Activated CD8-positive, alpha-beta memory T cell treated with anti-CD3 and anti-CD28 coated beads, Interleukin-2, amount 10 ng/mL, durations not matched to agents 7 days and 5 days (primary cell): ENCODE measurements at places on chromosomes 12 and 14.

GRCh38 chr14:95569440-95569839, 34.6 kb downstream of the GLRX5 start:
- H3K4me3 ChIP-seq, result no peak overlapping the region
- no peaks in the 10 kb centered on the region for H3K36me3 ChIP-seq
- H3K27ac ChIP-seq, result no peak overlapping the region
- peaks cover 14% of the 10 kb centered on the region for H3K27me3 ChIP-seq
- no peak for DNase-seq

GRCh38 chr12:53474077-53474476, 22.2 kb downstream of the PCBP2 start:
- no peak for DNase-seq
- H3K4me1 ChIP-seq, result peaks cover 46% of the 10 kb centered on the region
- no peak overlapping the region for H3K4me3 ChIP-seq
- no peaks in the 10 kb centered on the region for H3K27me3 ChIP-seq
- H3K36me3 ChIP-seq, result peaks cover 68% of the 10 kb centered on the region

- peaks cover 36% of the 10 kb centered on the region for H3K27me3 ChIP-seq
- DNase-seq, result no peak
- H3K36me3 ChIP-seq, result peaks cover 9% of the 10 kb centered on the region
- no peak overlapping the region for H3K27ac ChIP-seq
- no peak overlapping the region for H3K4me3 ChIP-seq
These were observed 17.6 kb upstream of the PEX5 start for GRCh38 chr12:7171854-7172253.

DNA sequence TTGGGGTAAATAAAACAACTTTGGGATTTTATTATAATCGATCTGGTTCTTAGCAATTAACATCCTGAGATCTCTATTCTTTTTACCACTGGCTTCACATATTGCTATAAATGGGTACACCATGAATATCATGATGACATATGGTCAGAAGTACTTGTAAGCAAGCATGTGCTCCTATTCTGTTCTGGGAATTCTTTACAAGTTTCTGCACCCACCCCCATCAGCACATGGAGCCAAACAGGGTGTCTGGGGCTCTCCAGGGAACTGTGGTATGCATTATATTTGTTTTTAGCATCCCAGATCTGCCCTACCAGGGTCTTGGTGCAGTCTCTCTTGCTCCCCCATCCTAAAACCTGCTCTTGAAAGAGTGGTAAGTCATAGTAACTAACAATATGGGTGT, 31.3 kb downstream of the DMAC2L start:
- no peaks in the 10 kb centered on the region for H3K27me3 ChIP-seq
- H3K4me1 ChIP-seq, result peaks cover 23% of the 10 kb centered on the region
- H3K4me3 ChIP-seq, result no peak overlapping the region
- H3K27ac ChIP-seq, result no peak overlapping the region
- no peak for DNase-seq
- peaks cover 1% of the 10 kb centered on the region for H3K36me3 ChIP-seq

DNA sequence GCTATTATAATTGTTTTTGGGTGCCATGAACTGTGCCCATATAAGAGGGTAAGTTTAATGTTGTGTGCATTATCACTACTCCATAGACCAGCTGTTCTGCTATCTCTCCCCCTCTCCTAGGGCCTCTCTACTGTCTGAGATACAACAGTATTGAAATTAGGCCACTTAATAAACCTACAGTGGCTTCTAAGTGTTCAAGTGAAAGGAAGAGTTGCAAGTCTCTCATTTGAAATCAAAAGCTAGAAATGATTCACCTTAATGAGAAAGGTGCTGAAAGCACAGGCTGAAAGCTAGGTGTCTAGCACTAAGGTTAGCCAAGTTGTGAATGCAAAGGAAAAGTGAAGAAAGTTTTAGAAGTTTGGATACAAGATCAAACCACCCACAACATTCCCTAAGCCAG, 168.0 kb downstream of the SLC16A7 start:
- no peak overlapping the region for H3K4me3 ChIP-seq
- peaks cover 11% of the 10 kb centered on the region for H3K36me3 ChIP-seq
- no peak for DNase-seq
- H3K27me3 ChIP-seq, result no peaks in the 10 kb centered on the region
- no peak overlapping the region for H3K27ac ChIP-seq

GRCh38 chr12:96237465-96238077, 43.4 kb downstream of the ELK3 start:
- H3K27me3 ChIP-seq, result no peaks in the 10 kb centered on the region
- peaks cover 56% of the 10 kb centered on the region for H3K4me1 ChIP-seq
- H3K36me3 ChIP-seq, result peaks cover 16% of the 10 kb centered on the region
- DNase-seq, result peak; percentile 78

DNA sequence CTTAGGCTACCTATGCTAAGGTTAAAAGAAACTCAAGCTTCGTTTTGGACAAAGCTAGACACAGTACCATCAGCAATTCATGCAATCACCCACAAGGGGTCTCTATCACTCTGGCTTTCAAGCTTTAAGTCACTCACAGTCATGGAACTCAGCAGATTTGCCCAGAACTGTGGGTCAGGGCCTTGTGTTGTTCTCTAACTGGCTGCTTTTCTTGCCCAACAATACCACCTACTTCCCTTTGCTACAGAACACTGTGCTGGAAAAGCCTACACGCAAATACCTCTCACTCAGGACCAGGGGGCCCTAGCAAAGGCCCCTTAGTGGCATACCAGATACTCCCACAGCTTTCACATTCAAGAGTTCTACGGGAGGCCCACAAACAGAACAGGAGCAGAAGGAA, 9.1 kb downstream of the NEMP1 start:
- no peaks in the 10 kb centered on the region for H3K27me3 ChIP-seq
- H3K4me1 ChIP-seq, result peaks cover 48% of the 10 kb centered on the region
- peaks cover 65% of the 10 kb centered on the region for H3K36me3 ChIP-seq

- H3K27ac ChIP-seq, result peak overlapping the region; percentile 85
- H3K27me3 ChIP-seq, result no peaks in the 10 kb centered on the region
- H3K4me3 ChIP-seq, result no peak overlapping the region
- peak; percentile 64 for DNase-seq
- H3K4me1 ChIP-seq, result peaks cover 51% of the 10 kb centered on the region
These were observed 21.1 kb downstream of the TMBIM6 start for GRCh38 chr12:49762468-49762847.

GRCh38 chr12:66269757-66270383, 32.4 kb upstream of the HELB start:
- H3K4me1 ChIP-seq, result peaks cover 2% of the 10 kb centered on the region
- no peak overlapping the region for H3K27ac ChIP-seq
- H3K4me3 ChIP-seq, result no peak overlapping the region
- H3K36me3 ChIP-seq, result no peaks in the 10 kb centered on the region

GRCh38 chr12:113190761-113191160, 5.2 kb downstream of the RITA1 start:
- no peak for DNase-seq
- peaks cover 23% of the 10 kb centered on the region for H3K36me3 ChIP-seq
- peaks cover 26% of the 10 kb centered on the region for H3K4me1 ChIP-seq

DNA sequence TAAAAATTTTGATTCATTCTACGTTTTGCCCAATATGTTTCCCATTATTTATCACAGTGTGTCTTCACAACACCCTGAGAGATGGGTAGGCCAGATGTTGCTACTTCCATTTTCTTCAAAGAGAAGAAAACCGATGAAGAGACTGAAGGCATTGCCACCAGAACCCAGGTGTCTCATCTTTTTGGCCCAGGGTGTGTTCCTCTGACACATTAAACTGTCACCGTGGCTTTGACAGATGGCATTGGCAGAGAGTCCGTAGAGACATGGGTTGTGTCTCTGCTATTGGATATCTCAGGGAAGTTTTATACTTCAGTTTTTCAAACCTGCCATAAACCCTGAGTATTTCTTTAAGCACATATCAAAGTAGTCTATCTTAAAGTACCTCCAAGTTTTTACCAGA, 11.3 kb upstream of the NUDT4 start:
- no peak overlapping the region for H3K4me3 ChIP-seq
- H3K4me1 ChIP-seq, result peaks cover 14% of the 10 kb centered on the region
- no peak for DNase-seq
- no peaks in the 10 kb centered on the region for H3K36me3 ChIP-seq
- H3K27me3 ChIP-seq, result no peaks in the 10 kb centered on the region

GRCh38 chr12:92290350-92290695, 144.7 kb upstream of the BTG1 start:
- H3K27me3 ChIP-seq, result no peaks in the 10 kb centered on the region
- no peak for DNase-seq
- no peak overlapping the region for H3K27ac ChIP-seq
- no peaks in the 10 kb centered on the region for H3K36me3 ChIP-seq
- H3K4me3 ChIP-seq, result no peak overlapping the region

DNA sequence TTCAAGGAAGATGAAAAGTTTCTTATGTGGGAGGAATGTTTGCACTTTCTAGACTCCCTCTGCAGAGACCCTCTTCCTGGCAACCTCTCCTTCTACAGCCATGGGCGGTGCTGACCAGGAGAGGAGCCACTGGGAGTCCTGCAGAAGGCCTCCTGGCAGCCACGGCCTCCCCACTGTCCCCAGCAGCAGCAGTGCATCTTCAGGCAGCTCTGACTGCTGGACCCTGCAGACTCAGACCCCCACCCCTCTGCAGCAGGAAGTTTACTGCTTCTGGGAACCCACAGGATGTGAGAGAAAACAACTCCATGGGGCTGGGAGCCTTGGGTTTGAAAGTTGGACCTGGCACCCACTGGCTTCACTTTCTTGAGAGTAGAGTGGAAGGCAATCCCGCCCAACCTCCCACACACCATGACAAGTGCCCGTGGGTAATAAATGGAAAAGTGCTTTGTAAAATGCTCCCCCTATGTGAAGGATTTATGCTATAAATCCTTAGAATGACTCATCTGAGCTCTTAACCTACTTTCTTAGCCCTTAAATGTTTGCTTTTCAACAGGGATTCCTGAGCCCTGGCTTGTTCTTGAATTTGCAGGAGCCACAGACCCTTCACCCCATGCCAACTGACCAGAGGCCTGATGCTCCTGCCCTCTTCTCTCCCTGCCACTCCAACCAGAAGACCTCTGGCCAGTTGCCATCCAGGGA, 37.5 kb upstream of the DDX11 start:
- H3K27me3 ChIP-seq, result peaks cover 10% of the 10 kb centered on the region
- H3K27ac ChIP-seq, result no peak overlapping the region
- H3K4me1 ChIP-seq, result no peaks in the 10 kb centered on the region
- H3K36me3 ChIP-seq, result no peaks in the 10 kb centered on the region
- peak; percentile 34 for DNase-seq

DNA sequence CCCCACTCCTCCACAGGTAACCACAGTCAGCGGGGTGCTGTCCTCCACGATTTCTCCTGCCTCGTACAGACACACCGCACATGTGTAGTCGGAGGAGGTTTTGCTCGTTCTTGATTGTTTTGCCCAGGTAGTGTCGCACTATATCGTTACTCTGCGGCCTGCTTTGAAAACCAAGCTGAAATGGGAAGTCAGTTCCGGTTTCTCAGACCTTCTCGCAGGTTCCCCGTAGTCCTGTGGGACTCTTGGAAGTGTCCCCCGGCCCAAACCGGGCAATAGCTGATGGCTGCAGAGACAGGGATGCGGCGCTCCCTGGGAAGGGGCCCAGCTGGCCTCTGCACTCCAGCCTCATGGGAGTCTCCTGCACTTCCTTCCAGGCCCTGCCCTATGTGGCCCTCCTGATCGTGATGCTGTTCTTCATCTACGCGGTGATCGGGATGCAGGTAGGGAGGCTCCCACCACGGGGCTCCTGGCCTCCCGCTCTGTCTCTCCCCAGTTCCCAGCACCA, 141.3 kb upstream of the FKBP4 start:
- no peaks in the 10 kb centered on the region for H3K36me3 ChIP-seq
- no peak for DNase-seq
- no peaks in the 10 kb centered on the region for H3K4me1 ChIP-seq
- no peak overlapping the region for H3K4me3 ChIP-seq
- no peak overlapping the region for H3K27ac ChIP-seq

DNA sequence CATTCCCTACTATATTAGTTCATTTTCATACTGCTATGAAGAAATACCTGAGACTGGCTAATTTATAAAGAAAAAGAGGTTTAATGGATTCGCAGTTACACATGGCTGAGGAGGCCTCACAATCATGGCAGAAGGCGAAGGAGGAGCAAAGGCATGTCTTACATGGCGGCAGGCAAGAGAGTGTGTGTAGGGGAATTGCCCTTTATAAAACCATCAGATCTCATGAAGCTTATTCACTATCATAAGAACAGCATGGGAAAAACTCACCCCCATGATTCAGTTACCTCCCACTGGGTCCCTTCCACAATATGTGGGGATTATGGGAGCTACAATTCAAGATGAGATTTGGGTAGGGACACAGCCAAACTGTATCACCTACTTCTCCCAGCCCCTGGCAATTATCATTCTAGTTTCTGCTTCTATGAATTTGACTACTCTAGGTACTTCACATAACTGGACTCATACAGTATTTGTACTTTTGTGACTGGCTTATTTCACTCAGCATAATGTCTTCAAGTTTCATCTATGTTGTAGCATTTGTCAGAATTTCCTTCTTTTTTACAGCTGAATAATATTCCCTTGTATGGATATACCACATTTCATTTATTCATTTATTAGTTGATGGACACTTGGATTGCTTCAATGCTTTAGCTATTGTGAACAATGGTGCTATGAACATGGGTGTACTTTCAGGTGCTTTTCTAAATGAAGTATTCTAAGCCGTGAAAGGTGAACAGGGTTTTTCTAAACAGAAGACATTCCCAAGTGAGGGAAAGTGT, 219.5 kb upstream of the NUDT4 start:
- peaks cover 11% of the 10 kb centered on the region for H3K27me3 ChIP-seq
- H3K4me3 ChIP-seq, result no peak overlapping the region
- H3K36me3 ChIP-seq, result no peaks in the 10 kb centered on the region
- no peak overlapping the region for H3K27ac ChIP-seq
- no peak for DNase-seq

GRCh38 chr14:92026548-92027190, 13.2 kb downstream of the TRIP11 start:
- no peaks in the 10 kb centered on the region for H3K27me3 ChIP-seq
- no peak for DNase-seq
- H3K4me3 ChIP-seq, result no peak overlapping the region
- H3K27ac ChIP-seq, result no peak overlapping the region

DNA sequence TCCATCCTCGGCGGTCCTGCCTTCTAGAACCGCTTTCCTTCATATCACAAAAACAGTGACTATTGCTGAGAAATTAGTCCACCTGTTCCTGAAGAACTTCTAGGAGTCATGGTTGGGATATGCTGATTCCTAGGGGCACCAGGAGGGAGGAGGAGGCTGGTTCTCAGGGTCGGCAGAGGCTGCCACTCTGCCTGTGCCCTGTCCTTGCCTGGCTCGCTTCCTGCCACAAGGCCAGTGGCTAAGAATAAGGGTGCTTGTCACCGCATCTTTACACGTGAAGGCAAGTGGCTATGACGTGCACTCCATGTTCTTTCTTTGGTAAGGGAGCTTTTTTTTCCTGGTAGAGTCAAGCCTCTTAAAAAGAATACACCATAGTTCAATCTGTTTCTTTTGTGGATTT, 18.7 kb upstream of the DGLUCY start:
- H3K36me3 ChIP-seq, result peaks cover 5% of the 10 kb centered on the region
- DNase-seq, result no peak
- H3K4me1 ChIP-seq, result peaks cover 22% of the 10 kb centered on the region
- H3K4me3 ChIP-seq, result no peak overlapping the region
- H3K27me3 ChIP-seq, result no peaks in the 10 kb centered on the region
- H3K27ac ChIP-seq, result no peak overlapping the region

GRCh38 chr12:106919910-106920544, 35.7 kb upstream of the TMEM263 start:
- peaks cover 8% of the 10 kb centered on the region for H3K4me1 ChIP-seq
- DNase-seq, result no peak
- H3K36me3 ChIP-seq, result peaks cover 5% of the 10 kb centered on the region
- no peak overlapping the region for H3K4me3 ChIP-seq
- peaks cover 31% of the 10 kb centered on the region for H3K27me3 ChIP-seq
